ENCODE measurements at places on chromosomes 16 and 17.

DNA sequence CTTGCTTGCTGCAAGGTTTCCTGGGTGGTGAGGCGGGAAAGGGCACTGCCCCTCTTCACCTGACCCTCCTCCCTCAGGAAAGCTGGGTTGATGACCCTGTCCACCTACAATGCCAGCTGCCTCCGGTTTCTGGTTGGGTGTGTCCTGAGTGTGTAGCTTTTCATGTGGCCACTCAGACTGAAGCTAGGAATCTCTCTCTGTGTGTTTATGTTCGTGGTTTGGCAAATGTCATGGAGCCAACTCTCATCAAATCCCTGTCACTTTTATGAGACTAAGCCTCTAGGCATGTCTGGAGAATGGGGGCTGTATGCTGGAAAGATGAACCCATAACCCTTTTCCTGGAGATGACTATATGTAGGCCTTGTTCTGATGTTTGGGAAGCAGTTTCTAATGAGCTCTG, 17.1 kb downstream of the PLEKHG4 start:
- no peak for DNase-seq

GRCh38 chr16:38941-39892, 14.2 kb downstream of the POLR3K start:
- DNase-seq = peak; percentile 21

DNA sequence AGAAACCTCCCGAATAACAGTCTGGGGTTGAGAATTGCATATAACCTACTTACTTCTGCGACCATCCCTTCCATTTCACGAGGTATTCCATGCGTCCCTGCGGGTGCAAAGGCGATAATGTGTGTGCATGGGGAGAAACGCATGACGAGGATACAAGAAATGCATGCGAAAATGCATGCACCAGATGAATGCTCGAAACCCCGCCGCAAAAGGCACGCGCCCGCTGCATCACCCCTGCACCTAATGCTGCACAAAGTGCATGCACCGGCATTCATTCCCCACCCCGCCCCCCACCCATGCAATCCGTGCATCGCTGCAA, 474 bp downstream of the CBX8 start:
- DNase-seq = no peak

DNA sequence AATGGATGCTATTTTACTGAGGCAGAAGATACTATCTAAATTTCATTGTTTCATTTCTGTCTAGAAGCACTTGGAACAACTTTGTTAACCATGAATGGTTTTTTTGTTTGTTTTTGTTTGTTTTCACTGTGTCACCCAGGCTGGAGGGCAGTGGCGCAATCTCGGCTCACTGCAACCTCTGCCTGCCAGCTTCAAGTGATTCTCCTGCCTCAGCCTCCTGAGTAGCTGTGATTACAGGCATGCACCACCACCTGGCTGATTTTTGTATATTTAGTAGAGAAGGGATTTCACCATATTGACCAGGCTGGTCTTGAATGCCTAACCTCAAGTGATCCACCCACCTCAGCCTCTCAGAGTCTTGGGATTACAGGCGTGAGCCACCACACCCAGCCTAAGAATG, 40.5 kb downstream of the ABHD15 start:
- DNase-seq = no peak

- DNase-seq = peak; percentile 75
Observed at GRCh38 chr16:27367461-27368357, 34.3 kb upstream of the IL21R start.

DNA sequence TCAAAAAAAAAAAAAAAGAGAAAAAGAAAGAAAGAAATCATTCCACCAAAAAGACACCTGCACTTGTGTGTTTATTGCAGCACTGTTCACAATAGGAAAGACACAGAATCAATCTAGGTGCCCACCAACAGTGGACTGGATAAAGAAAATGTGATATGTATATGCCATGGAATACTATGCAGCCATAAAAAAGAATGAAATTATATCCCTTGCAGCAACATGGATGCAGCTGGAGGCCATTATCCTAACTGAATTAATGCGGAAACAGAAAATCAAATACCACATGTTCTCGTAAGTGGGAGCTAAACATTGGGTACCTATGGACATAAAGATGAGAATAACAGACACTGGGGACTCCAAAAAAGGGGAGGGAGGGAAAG, 5.7 kb upstream of the C16orf92 start:
- no peak for DNase-seq

- no peak for DNase-seq
Observed at GRCh38 chr16:57512296-57513001, 23.9 kb downstream of the CCDC102A start.

DNA sequence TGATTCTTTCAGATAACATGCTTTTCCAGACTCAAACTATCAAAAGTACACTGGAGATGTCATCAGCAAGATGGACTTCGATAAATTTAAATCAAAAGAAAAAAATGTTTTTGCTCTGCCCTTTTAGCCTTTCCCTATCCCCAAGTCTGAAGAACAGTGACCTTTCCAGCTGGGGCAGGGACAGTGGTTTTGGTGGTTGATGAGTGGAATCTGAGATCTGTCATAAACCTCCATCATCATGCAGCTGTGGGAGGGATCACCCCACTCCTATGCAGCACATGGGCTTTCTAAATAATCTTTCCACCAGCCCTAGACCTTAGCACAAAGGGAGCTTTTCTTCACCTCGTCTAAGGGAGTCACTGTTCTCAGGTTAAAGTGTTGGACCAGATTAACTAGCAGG, 869.5 kb upstream of the SOX9 start:
- no peak for DNase-seq

DNA sequence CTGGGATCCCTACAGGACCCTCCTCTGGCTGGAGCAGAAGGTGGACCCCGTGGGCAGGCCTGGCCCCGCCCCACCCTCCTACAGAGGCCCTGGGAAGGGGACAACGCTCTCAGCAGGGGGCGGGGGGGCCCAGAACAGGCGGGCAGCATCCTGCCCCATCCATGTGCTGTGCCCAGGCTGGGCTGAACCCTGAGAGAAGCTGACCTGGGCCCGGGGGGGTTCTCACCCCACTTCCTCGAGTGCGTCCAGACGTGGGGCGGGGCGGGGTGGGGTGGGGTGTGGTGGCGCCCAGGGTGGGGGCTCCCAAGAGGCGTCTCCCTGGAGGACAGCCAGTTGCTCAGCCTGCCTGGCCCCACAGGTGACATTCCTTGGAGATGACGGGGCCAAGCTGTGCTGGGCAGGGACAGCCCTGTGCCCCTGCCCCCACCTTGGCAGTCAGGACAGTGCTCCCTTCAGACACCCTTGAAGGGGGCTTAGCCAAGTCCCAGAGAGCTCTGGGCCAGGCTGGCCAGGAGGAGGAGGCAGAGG, 390 bp upstream of the UNC13D start:
- no peak for DNase-seq

DNA sequence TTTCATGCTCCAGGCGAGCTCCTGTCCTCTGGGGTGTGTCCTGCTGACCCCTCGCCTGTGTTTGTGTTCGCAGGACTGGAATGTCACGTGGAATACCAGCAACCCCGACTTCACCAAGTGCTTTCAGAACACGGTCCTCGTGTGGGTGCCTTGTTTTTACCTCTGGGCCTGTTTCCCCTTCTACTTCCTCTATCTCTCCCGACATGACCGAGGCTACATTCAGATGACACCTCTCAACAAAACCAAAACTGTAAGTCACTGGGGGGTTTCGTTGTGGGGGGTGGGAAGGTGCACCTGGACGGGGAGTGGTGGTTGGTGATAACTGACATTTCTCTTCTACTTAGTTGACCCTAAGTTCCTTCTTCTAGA, 58.3 kb downstream of the ABCC1 start:
- DNase-seq = no peak

DNA sequence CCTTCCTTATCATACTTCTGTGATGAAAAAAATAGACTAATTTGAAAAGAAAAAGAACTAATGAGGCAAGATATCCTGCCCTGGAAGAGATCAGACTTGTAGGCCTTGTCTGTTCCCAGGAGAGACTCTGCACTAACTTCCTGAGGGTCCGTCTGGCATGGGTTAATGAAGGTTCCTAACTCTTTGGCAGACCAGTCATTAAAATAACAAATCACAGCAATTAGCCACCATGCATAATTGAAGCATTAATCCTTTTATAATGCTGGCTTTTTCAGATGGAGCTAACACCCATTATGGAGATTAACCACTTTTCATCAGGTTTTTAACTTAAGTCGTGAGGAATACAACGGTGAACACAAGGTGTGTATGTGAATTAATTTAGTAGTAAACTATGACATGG, 10.4 kb upstream of the KRT10 start:
- no peak for DNase-seq

- DNase-seq = no peak
Observed at GRCh38 chr16:28210264-28210663, 1.5 kb downstream of the XPO6 start.

- no peak for DNase-seq
Observed at GRCh38 chr17:60524463-60525327, 1.3 kb downstream of the APPBP2 start.

GRCh38 chr16:25868706-25869370, 177.1 kb downstream of the HS3ST4 start:
- no peak for DNase-seq

- DNase-seq = no peak
Observed at GRCh38 chr17:30905742-30906100, 317 bp downstream of the TEFM start.

DNA sequence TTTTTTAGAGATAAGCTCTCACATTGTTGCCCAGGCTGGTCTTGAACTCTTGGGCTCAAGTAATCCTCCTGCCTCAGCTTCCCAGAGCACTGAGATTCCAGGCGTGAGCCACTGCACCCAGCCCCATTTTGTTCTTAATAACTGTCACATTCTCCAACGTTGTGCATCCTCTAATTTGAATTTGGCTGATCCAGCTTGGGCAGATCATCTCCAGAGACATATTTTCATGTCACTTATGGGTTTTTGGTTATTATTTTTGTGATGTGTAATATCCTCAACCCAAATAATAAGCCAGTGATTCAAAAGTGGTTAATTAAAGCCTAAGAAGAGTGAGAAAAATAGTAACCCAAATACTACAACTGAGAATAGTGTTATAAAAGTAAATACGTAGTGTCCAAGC, 16.2 kb upstream of the COL1A1 start:
- DNase-seq = no peak

DNA sequence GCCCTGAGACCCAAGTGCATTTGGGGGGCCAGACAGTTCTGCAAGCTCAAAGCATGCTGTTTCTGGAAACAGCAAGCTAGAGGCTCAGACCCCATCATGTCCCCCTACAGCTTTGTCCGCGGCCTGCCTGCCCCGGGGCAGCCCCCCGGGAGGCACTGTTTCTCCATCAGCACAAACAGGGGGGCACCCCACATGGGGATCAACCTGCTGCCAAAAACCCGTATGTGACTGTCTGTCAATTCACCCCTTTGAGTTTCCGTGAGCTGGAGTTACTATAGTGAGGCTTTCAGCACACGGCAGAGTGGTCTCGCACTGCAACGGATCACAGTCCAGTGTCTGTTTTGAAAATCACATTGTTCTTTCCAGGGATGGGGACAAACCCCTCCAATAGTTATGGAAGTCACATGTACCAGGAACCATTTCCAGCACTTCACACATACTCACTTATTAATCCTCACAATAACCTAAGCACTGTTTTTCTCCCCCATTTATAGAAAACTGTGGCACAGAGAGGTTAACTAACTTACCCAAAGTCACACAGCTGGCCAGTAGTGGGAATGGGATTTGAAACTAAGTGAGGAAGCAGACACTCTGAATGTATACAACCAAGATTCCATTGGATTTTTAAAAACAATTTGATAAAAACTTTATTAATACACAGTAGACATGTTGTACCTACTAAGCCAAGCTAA, 269.0 kb downstream of the C16orf95 start:
- DNase-seq = no peak

GRCh38 chr17:82477934-82478333, 19.4 kb downstream of the NARF start:
- DNase-seq = no peak

- no peak for DNase-seq
Observed at GRCh38 chr17:10699856-10700255, 2.5 kb downstream of the ADPRM start.

- no peak for DNase-seq
Observed at GRCh38 chr16:89176717-89177116, 5.2 kb downstream of the CDH15 start.

GRCh38 chr16:66695935-66696668, 441 bp downstream of the CMTM4 start:
- DNase-seq = peak; percentile 9

- peak; percentile 20 for DNase-seq
Observed at GRCh38 chr17:35214192-35214591, 20.0 kb upstream of the SLC35G3 start.

GRCh38 chr17:40319651-40320540, 10.9 kb downstream of the RARA start:
- DNase-seq = peak; percentile 74

GRCh38 chr16:88016964-88017363, 65.7 kb downstream of the BANP start:
- no peak for DNase-seq

DNA sequence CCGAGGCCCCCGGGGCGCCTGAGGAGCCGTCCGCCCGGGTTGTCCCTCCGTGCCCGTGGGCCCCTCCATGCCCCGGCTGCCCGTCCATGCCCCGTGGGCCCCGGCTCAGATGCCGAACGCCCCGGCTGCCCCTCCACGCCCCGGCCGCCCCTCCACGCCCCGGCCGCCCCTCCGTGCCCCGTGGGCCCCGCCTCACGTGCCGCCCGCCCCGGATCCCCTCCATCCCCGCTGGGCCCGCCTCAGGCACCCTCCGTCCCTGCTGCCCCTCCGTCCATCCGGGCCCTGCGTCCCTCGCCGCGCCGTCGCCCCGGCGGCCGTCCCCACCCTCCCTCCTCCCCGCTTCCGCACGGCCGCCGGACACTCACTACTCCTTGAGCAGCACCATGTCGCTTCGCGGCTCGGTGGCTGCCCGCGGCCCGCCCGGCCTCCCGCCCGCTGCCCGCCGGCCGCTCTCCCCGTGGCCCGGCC, 382 bp downstream of the PITPNA start:
- peak; percentile 7 for DNase-seq

GRCh38 chr16:76963614-76964315, 227.2 kb upstream of the MON1B start:
- DNase-seq = no peak

GRCh38 chr17:57090560-57091185, 5.6 kb downstream of the AKAP1 start:
- DNase-seq = no peak

DNA sequence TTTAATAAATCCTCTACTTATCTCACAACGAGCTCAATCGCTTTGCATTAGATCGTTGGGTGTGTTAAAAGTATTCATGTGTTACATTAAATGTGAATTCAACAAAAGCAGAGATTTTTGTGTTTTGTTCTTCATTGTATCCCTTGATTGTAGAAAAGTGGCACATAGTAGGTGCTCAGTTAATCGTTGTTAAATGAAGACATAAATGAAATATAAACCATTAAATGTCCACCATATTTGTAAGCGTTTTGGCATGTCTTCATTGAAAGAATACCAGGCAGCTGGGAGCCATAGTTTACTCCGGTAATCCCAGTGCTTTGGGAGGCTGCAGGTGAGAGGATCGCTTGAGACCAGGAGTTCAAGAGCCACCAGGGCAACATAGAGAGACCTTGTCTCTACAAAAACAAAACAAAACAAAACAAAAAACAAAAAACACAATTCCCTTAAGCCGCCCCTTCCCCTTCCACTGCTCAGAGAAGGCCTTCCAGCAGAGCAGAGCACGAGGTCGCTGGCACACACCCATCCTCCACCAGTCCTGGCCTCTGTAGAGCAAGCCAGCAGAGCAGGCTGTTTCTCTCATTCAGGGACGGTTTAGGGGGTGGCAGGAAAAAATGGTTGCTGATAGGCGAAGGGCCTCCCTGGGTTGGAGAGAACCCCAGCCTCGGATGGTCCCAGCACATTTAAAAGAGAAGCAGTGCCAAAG, 673 bp upstream of the CHD9 start:
- DNase-seq = no peak

Data from activated T-helper 1 cell treated with Interleukin-2 at 50 U/mL for 16 hours (primary cell).